ENCODE measurements at places on chromosomes 1 and 21.

DNA sequence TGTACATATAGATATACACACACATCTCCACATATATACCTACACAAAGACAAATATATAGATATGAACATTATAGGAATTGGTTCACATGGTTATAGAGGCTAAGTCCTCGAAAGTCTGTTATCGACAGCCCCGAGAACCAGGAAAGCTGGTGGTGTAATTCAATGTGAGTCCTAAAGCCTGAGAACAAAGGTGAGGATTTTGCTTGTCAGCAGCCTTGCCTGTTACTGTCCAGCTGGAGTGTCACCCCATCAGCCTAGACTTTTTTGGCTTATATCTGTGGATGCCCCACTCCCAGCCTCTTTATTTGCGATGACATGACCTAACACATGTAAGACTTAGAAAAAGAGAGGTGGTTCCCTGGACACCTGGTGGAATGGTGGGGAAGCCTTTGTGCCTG is 97.0 kb downstream of the GIPC2 start:
- no peak for DNase-seq

DNA sequence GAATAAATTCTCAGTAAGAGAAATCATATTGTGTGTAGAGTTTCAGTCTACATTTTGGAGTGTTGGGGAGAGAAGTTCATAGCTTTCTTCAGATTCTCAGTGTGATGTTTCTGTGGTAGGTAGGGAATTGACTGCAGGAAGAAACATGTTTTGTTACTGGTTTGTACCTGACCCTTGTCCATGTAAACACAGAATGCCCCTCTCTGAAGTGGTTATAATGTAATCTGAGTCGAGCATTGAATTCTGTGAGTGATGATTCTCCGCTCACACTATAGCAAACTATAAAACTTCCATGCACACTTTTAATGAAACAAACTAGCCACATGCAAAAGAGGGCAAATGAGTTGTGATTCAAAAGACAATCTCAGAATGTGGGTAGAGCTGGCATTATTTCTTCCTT is 433.2 kb downstream of the USP25 start:
- no peak for DNase-seq

GRCh38 chr21:45420061-45421041 is 15.4 kb downstream of the COL18A1 start:
- no peak for DNase-seq

DNA sequence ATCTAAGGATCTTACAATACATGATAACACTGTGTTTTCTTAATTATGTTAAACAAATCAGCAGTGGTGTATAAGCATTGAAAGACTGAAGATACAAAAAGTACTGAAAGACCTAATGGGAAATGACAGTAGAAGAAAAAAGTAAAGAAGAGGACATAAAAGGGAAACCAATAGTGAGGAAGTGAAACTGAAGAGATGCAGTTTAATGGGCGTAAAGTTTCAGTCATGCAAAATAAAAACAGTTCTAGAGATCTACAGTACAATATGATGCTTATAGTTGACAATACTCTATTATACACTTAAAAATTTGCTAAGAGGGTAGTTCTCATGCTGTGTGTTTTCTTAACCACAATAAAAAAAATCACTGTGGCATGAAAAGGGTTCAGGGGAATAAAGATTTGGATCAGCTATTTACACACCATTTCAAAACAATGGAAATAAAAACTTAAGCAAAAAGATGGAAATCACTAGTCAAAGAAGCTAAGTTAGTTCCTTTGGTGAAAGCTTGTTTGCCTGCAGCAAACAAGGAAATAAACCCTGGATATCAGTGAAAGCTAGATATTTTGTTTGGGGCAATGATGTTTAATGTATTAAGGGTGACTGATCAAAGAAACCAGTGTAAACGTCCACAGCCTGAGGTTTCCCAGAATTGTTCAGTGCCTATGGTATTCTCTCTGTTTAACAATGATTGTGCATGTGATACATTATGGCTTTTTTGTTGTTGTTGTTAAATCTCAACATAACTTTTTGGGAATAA is 1160.8 kb upstream of the ADGRL2 start:
- DNase-seq, result no peak

DNA sequence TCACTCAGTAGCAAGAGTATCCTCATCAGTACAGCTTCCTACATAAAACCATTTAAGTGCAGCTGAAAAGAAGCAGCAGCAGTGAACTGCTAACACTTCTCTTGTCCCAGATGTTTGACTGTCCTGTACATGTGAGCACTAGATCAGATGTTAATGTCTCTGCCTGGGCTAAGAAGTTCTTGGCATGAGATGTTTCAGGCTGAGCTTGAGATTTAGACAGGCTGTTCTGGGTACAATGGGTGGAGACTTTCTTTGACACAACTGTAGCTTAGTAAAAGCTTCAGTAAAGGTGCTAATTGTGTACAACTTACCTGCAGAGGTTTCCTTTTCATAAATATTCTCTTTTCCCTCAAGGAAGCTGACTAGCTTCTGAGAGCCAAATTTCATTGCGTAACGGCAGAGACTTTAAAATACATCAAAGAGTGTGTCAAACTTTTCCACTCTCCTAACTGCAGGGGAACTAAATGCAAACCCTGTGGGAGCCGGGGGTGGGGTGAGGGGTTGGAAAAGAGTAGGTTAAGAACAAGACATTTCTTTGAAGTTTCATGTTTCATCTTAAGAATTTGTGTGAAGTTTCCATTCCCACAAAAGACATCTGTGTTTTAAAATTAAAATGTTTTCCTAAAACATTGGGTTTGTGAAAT is 82.1 kb upstream of the CCDC190 start:
- no peak for DNase-seq

DNA sequence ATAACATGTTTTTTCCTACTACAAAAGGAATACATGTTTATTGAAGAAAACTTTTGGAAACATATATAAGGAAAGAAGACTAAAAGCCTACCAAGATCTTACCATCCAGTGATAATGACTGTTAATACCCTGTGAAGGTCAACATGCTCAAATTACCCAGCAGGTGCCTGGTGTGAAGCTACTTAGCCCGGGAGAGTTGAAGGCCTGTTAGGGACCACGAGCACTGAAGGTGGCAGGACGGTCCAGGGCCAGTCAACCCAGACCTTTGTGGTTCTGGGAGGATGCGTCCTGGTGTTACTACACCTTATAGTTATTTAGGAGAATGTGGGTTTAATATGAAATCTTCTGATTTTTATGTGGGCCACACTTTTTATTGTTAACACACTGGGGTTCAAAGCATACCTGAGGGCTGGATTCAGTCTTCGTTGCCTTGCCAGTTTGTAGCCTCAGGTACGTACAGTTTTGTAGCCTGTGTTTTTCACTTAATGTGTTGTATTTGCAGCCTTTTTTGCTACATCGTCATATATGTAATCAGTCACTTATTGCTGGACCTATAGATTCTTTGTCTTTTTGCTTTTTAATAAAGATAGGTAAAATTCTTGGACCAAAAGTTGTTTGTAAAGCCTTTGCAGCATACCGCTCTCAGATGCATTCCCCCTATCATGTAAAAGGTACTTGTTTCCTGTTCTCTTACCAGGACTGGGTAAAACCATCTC is 9.8 kb downstream of the ITSN1 start:
- DNase-seq, result no peak

GRCh38 chr1:161989786-161990185 is 33.9 kb downstream of the OLFML2B start:
- DNase-seq, result no peak

DNA sequence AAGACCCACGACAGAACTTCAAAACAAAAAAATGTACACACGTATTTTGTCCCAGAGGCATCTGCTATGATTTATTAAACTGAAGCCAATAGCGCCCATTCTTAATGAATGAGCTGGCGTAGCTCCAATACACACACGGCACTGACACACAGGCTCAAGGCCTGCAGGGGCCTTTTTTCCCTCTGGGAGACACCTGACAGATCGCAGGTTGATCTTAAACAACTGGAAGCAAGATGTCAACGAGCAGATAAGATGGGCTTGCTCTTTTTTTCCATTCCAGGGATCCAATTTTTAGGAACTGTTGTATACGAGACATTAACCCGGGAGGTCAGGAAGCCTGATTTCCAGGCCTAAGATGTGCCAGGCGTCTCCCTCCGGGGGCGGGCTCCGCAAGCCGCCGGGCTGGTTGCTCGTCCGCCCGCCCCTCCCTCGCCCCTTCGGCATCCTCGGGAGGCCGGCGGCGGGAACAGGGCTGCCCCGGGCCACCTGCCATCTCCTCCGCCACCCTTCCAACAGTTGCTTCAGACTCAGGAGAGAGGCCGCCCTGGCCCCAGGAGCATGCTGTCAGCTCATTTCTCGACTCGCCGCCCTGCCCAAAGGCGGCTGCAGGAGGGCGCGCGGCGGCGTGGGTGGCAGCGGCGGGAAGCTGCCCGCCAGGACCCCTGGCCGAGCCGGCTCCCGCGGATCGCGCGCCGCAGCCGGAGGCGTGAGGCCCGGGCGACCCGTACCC is 735 bp downstream of the TTC13 start:
- peak; percentile 18 for DNase-seq

- peak; percentile 71 for DNase-seq
Measured at GRCh38 chr1:172254521-172255222, 165.8 kb upstream of the C1orf105 start.

DNA sequence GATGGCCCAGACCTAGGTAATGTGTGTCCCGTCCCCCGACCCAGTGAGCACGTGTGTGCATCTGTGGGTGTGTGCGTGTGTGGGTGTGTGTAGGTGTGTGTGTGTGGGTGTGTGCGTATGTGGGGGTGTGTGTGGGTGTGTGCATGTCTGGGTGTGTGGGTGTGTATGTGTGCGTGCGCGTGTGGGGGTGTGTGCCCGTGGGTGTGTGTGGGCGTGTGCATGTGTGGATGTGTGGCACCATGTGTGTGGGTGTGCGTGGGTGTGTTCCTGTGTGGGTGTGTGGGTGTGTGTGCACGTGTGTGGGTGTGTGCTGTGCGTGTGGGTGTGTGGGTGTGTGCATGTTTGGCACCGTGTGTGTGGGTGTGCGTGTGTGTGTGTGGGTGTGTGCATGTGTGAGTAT is 309.5 kb downstream of the KIF26B start:
- DNase-seq, result no peak

DNA sequence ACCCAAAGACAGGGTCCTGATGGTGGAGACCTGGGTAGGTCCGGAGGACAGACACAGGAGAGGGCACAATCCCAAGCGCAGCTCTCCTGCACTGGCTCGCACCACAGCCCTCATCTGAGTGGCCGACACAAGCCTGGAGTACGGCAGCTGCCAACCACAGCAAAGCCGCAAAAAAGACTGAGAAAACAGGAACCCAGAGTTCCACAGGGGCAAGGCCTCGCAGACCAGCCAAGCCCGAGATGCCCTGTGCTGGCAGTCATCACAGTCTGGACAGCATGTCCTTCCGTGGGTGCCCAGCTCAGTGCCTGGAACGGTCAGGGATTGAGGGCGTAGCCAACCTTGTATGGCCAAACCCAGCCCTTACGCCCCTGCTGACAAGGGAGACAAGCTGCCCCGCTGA is 11.4 kb downstream of the ZBTB48 start:
- DNase-seq, result no peak

- peak; percentile 55 for DNase-seq
Measured at GRCh38 chr1:50368179-50369007, 54.9 kb downstream of the DMRTA2 start.

- no peak for DNase-seq
Measured at GRCh38 chr1:203239081-203239480, 9.6 kb upstream of the CHIT1 start.

GRCh38 chr1:102628109-102628613 is 480.2 kb downstream of the COL11A1 start:
- peak; percentile 4 for DNase-seq

- DNase-seq, result no peak
Measured at GRCh38 chr1:11880911-11881748, 22.4 kb upstream of the NPPB start.

DNA sequence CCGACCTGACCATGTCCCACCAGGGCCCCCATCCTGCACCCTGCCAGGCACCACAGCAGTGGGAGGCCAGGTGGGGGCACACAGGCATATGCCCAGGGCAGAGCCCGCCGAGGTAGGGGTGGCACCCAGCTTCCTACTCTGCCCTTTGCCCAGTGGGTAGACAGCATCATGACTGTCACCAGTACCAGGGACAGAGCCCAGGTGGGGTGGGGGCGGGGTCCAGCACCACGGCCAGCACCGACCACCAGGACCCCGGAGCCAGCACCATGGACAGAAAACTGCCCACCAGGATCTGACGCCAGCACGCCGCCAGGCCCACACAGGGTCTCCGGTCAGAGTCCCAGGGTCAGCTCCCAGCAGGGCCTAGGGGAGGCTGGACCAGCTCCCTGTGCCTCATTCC is 3.8 kb downstream of the TAS1R3 start:
- DNase-seq, result no peak

DNA sequence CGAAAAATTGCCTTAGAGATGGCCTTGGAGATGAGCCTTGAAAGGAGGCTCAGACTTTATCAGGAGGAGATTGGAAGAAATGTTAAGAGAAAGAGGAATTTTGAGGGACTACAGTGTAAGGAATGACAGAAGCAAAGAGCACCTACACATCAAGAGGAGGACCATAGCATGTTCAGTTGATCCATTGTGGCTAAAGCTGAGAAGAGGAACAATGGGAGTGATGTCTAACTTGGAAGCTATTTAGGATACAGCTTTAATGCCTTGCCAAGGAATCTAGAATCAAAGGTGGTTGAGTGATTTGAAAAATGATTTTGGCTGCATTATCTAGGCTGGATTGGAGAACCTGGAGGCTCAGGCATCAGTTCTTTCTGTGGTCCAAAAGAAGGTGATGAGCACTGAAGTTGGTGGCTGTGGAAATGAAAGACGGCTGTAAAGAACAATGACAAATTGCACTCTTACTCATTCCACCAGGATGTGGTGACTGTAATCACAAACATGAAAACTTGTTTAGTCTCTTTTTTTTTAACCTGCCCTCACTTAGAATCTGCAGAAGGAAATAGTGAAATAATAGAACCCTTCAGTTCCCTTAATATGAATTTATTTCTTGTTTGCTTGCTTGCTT is 11.3 kb downstream of the FAM20B start:
- DNase-seq, result peak; percentile 8

GRCh38 chr1:15100880-15101760 is 52.4 kb upstream of the TMEM51 start:
- DNase-seq, result no peak

- DNase-seq, result no peak
Measured at GRCh38 chr1:32012709-32013385, 821 bp upstream of the KHDRBS1 start.

- no peak for DNase-seq
Measured at GRCh38 chr1:64877151-64877550, 89.2 kb downstream of the JAK1 start.

Measured in RWPE1 (cell line).